CD4-positive, alpha-beta T cell treated with Interleukin-4 for 1 hour (primary cell): ENCODE measurements at places on chromosomes 3 and 15.

DNA sequence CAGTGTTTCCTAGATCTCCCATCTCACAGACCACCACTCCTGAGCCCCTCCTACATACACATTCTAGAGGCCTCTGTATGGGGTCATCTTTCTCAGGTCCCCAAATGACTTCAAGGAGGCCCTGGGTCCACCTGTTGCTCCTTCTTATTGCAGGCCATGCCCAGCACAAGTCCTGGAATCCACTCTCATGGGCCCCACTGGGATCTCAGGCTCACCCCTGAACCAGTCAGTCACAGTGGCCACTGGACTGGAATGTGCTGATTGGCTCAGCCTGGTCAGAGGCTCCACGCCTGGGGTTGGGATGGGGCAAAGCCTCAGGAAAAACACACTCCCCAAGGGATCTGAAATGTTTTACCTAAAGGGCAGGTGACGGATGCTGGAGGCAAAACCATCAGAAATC lies 55.7 kb downstream of the SPSB4 start:
- DNase-seq = no peak

DNA sequence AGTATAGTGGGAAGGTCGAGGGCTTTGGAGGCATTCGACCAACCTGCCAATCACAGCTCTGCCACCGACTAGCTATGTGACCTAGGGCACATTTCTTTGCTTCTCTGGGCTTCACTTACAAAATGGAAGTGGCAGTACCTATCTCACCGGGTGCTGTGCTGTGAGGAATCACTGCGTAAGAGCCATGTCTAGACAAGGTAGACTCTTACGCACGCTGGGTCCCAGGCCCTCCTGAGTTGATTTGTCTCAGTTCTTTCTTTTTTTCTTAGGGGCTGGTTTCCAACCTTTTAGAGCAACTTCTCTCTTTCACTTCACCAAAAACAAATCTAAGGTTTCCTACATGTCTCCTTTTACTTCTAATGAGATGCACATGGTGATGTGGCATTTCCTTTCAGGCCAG lies 18.8 kb downstream of the CA12 start:
- no peak for DNase-seq

- no peak for DNase-seq
Observed at GRCh38 chr3:119541547-119541946, 17.9 kb downstream of the CD80 start.

GRCh38 chr3:87856126-87856525 lies 202.7 kb downstream of the CGGBP1 start:
- DNase-seq = no peak

GRCh38 chr3:129370248-129370964 lies 58.0 kb downstream of the EFCAB12 start:
- DNase-seq = no peak

DNA sequence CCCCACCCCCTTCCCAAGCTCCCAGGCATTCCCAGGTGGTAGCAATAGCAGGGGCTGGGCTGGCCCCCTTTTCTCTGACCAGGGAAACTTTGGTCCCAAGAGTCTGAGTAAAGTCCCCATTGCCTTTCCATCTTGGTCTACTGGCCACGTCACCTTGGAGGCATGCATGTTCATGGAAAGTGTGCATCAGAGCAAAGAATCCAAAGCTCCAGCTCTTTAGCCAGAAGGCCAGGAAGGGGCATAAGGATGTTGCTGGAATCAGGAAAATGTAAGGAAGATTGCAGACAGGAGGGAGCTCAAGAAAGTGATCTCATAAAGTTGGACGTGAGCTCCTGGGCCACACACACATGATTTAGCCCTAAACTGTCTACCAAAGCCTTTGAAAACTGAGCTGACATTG lies 63.6 kb downstream of the KBTBD12 start:
- no peak for DNase-seq

- no peak for DNase-seq
Observed at GRCh38 chr3:120021523-120021922, 72.7 kb downstream of the GSK3B start.

- no peak for DNase-seq
Observed at GRCh38 chr15:41561777-41562145, 2.7 kb downstream of the TYRO3 start.

DNA sequence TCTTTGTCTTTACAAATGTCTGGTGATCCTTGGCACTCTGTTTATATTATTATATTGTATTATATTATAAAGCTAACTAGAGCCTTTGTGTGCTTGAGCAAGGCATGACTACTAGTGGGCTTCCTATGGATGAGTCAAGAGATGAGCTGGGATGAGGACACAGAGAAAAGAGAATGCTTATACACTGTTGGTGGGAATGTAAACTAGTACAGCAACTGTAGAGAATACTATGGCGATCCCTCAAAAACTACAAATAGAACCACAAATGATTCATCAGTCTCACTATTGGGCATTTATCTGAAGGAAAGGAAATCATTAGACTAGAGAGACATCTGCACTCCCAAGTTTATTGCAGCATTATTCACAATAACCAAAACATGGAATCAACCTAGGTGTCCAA lies 40.8 kb upstream of the MED12L start:
- no peak for DNase-seq

DNA sequence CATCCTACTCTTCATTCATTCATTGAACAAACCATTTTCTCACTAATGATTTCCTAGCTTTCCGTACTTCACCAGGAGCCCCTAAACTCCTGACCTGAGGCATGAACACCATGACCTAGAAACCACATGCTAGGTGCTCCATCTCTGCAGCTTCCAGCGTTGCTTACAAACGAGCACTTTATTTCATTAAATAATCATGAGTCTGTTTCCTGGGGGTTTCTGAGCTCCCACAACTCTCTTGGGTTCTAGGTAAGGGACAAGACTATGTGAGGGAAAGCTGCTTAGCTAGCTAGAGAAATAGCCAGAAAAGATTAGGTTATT lies 1.3 kb downstream of the MAP2K1 start:
- no peak for DNase-seq

GRCh38 chr3:138187296-138188012 lies at the start of gene ARMC8:
Gene ARMC8, plus strand, starts transcription at chr3:138187301. Its CDS starts 254 bp downstream, at chr3:138187555.
- DNase-seq = no peak
